ENCODE measurements at places on chromosomes 3 and 15.

DNA sequence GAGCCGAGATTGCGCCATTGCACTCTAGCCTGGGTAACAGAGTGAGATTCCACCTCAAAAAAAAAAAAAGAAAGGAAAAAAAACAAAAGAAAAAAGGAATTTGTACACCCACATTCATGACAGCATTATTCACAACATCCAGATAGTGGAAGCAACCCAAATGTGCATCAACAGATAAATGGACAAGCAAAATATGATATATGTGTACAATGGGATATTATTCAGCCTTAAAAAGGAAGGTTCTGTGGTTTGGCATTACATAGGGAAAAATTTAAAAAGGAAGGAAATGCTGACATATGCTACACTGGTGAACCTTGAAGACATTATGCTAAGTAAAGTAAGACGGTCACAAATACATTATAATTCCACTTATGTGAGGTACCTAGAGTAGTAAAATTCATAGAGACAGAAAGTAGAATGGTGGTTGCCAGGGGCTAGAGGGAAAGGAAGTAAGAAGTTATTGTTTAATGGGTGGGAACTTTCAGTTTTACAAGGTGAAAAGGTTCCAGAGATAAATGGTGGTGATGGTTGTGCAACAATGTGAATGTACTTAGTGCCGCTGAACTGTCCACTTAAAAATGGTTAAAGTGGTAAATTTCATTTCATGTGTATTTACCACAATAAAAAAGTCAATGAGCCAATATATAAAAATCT, 118.5 kb downstream of the MYLK start:
- DNase-seq: no peak

GRCh38 chr3:24006-24405, 172.6 kb upstream of the CHL1 start:
- DNase-seq: no peak

DNA sequence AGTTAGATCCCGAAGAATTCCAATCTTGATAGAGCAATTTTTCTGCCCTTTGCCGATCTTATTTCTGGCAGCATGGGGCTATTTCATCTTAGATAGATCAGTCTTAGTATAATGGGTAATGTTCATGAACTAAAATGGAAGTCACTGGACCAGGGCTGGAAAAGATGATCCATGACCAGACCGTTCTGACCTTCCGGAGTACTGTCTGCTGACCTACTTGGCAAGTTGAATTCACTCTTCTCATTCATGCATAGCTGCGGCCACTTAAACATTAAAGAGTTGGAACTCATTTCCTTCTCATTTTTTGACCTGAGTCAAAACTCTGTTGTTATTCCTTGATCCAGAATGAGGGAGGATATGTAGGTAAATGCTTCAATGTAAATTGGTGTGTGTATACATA, 32.5 kb downstream of the GMNC start:
- no peak for DNase-seq

- DNase-seq: no peak
These were observed 1012.2 kb upstream of the CADM2 start for GRCh38 chr3:83946554-83946953.

DNA sequence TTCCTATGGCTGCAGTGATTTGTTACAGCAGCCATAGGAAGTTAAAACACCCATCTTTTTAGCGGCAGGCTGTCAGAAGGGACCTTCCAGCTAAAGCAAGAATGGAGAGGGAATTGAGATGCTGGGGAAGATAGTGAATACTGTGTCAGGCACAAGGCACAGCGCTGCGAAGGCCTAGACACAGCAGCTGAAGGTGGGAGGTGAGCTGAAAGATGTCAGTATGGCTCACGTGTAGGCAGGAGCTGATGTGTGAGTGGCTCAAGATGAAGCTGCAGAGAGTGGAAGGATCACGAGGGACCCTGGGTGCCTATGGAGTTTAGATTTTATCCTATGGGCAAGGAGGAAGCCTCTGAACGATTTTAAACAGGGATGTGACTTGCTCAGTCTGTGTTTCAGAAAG, 44.3 kb downstream of the NMNAT3 start:
- DNase-seq: no peak

- no peak for DNase-seq
These were observed 31.8 kb downstream of the IRAK2 start for GRCh38 chr3:10196389-10197052.

DNA sequence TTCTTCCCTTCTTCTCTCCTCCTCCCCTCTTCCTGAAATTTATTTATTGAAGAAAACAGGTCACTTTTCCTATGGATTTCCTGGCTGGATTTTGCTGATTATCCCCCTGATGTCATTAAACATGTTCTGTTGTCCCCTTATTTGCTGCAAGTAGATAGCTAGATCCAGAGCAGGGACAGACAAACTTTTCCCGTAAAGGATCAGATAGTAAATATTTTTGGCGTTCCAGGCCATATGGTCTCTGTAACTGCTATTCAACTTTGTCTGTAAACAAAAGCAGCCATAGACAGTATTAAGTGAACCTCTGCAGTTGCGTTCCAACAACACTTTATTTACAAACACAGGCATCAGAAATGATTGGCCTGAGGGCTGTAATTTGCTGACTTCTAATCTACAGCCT, 241.3 kb downstream of the NEK10 start:
- DNase-seq: no peak

GRCh38 chr15:68447209-68447608, 15.2 kb upstream of the ITGA11 start:
- no peak for DNase-seq

DNA sequence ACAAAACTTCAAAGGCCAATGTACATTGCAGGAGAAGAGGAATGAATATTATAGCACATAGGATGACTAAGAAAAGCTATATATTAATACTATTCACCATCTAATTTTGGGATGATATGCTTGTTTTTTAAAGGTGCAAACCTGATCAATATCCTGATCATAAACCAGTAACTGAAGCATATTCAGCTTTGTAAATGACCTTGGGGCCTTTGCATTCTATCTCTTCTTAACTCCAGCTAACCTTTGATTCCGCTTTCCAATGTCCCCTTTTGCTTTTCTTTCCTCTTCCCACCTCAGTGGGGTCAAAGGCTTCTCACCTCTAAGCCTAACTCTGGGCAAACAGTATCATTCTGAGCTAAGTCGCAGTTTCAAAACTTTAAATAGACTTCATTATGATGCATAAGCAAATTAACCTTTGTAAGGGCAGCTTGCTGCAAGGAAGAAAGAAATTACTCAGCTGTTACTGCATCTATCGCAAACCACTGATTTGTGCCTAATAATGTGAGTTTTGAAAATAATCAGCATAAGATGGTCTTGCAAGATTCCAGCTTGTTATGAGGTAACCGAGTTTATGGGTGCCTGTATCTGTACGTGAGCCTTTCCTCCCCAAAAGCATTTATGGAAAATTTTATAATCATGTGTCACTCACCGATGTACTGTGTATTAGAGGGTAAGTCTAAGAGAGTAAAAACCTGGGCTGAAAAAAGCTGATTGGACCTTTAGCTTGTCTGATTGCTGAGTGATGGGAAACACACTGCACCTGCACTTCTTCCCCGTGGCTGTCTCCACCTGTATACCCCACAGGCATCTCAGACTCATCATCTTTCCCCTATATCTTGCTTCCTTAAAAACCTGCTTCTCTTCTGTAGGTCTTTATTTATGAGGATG, 116.8 kb downstream of the TPRG1 start:
- DNase-seq: no peak

DNA sequence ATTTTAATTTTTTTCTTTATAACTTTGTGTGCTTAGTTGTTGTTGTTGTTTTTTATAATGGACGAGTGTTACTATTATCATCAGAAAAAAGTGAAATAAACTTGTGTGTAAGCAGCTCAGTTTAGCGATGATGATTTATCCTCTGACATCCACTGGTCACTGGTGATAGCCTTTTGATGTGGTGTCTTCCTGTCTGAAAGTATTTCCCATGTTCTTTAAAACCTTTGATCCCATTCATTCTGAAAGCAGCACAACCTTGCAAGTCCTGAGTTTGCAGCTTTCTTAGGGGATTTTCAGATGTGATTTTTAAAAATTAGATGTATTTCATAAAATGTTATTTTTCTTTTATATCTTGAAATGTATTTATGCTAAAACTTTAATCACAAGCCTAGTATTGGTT, 85.9 kb upstream of the ZPLD1 start:
- DNase-seq: no peak

DNA sequence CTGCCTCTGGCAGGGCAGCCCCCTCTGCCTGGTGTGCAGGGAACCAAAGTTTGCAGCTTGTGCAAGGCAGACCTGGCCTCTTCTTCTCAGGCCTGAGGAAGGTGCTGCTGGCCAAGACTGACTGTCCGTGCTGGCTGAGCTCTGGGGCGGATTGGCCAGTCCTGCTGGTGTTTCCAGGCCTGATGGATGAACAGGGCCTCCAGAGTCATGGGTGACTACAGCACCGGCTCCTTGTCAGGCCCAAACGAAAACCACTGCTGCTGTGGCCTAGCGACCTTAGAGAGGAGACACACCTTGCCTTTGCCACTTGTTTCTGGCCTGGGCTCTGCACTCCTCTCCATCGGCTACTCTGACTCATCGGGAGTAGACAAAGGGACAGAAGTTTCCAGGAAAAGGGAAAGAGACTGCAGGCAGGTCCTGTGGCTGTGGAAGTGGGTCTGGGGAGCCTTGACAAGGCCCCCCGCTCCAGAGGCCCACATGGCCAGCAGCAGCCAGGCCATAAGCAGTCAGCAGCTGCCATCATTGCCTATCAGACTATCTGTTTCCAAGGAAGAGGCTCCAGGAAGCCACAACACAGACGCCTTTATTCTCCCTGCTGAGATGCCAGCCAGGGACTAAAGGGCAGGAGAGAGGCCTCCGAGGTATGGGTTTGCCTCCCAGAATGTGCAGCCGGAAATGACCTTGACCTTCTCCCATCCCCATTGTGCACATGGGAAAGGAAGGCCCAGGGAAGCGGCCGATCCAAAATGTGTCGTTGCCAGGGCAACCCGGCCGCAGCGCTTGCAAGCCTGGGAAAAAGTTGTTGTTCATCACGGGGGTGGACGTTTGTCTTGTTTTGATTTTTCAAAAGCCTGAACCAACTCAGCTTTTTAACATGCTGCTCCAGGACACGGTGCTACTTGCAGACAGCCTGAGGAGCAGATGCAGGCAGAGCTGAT, 160.5 kb downstream of the CHSY1 start:
- DNase-seq: no peak

- no peak for DNase-seq
These were observed 24.2 kb downstream of the PFKFB4 start for GRCh38 chr3:48532271-48532976.

GRCh38 chr3:42693530-42693930, 8.2 kb downstream of the KLHL40 start:
- no peak for DNase-seq

DNA sequence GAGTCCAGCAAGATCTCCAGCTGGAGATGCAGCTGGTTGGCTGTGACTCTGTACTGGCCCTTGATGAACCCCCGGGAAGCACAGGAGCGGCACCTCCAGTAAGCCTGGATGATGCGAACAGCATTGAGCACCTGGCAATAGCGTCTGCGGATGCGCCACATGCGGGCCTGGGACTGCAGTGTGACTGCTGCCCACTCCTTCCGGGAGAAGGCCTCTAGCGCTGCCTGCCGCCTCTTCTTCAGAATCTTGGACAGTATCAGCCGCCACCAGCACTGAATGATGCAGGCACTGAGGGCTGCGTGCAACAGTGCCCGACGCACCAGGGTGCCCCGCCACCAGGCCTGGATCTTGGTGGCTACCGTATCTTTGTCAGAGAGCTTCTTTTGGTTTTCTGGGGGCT, 8.2 kb downstream of the IQCF1 start:
- no peak for DNase-seq

GRCh38 chr15:25931851-25932250, 68.7 kb upstream of the ATP10A start:
- no peak for DNase-seq

DNA sequence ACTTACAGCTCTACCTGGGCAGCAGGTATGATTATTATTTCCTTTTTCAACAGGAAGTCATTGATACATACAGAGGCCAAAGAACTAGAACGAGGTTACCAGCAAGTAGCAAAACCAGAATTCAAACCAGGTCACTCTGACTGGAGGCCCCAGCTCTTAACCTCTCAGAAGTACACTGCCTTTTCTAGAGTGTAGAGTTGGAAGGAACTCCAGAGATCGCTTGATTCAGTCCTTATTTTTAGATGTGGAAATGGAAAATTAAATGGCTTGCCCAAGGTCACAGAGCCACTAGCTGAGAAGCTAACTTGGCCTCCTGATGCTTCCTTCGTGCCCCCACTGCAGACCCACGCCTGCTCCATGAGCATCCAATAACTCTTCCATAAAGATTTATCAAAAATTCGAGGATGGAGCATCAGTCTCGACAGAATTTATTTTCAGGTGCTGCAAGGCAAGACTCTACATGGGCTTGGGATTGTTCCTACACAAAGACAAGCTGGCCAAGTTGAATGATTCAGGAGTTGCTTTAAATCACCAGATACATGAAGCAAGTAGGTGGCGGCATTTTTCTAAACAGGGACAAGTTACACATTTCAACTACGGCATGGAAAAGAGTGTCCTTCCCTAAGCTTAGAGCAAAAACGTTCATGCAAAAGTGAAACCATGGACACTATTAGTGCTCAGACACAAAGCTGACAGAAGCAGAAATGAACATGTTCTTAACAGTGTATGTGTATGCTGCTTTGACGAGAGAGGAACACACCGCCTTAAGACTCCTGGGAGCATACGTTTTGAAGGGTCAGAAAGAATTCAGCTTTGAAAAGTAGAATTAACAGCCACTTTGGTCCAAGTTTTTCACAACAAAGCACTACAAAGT, 235.7 kb downstream of the THRB start:
- no peak for DNase-seq

- no peak for DNase-seq
These were observed 504.4 kb downstream of the ROBO1 start for GRCh38 chr3:79263423-79263822.

DNA sequence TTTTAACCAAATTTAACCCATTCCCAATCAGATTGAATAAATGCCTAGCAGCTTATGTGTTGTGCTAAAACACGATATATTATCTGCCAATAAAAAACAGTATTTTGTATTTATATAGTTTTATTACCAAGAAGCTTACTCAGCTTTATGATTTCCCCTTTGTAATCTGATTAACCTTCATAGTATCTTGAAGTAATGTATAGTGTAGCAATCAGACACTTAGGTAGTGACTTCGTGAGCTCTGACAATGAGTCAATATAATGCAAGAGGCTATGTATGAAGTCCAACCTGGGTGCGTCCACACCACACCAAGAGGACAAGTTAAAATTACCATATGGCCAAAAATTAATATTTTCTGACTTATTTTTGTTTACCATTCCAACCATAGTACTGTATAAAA, 2.1 kb upstream of the CNBP start:
- no peak for DNase-seq

GRCh38 chr15:66994927-66995656, 70.3 kb upstream of the SMAD3 start:
- DNase-seq: no peak

DNA sequence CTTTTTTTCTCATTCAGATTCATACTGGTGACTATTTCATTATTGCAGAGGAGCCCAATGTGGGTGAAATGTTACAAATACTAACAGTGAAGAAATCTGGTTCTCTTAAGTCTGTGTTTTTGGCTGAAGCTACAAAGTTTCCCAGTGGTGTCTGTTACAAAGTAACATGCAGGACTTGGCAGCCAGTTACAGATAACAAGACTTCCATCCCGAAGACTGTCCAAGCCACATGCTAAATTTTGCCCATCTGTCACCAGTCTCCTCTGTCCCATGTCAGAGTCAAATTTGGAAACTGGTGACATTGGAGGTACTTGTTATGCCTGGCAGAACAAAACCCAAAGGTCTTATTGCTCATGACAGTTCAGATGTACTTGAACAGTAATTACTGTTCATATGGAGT, 269.2 kb upstream of the GOLIM4 start:
- no peak for DNase-seq
